ENCODE measurements at places on chromosomes 5 and 9.

- DNase-seq = no peak
Measured at GRCh38 chr9:120390637-120391190, 189.3 kb downstream of the CDK5RAP2 start.

GRCh38 chr5:92939428-92939827 is 641.6 kb downstream of the NR2F1-AS1 start:
- DNase-seq = no peak

GRCh38 chr9:134364391-134365114 is 38.3 kb downstream of the RXRA start:
- DNase-seq = no peak

DNA sequence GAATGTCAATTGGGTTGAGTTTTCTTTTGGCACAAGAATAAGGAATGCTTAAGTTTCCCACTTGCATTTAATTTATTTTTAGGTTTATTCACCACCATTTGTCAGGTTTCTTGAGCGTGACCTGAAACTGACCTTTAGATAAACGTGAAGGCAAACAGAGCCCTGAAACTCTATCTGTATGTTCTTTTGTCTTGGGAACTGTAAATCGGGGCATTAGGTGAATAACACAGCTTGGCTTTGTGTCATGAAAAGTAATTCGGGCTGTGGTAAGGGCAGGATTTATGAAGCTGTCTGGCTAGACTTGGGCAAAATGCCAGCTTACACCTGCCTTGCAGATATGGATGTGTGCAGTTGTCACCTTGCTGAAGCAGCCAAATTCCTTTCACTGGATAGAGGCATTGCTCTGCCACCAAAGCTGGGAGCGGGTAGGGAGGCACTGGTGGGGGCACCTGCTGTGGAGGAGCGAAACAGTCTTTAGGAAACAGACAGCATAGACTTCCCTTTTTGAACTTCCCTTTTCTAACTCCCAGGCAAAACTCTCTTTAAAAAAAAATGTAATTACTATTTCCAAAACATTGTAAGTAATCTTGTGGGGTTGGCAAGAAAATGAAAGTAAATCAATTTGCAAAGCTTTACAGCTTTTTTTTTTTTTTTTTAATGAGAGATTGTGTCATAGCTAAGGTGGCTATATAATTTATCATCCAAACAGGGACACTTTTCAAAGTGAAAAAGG is 545.2 kb downstream of the CSNK1G3 start:
- DNase-seq = peak; percentile 17

GRCh38 chr5:72402959-72403628 is 82.9 kb downstream of the PTCD2 start:
- DNase-seq = no peak

GRCh38 chr9:131478421-131478868 is 24.3 kb upstream of the POMT1 start:
- DNase-seq = peak; percentile 34

DNA sequence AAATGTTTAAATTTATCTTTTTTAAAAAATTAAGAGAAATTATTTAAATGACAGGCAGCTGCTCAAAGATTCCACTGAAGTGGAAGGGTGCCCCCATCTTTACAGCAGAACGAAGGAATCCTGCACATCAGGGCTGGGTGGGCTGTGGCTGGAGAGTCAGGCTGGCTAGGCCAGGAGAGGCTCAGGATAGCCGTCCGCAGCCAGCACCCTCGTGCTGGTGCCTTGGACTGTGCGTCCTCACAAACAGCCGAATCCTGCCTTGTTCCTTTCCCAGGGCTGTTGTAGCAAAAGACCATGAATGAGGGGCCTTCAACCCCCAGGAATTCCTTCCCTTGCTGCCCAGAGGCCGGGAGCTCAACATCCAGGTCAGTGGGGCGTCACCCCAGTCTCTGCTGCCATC is 64.6 kb upstream of the FCN1 start:
- no peak for DNase-seq

DNA sequence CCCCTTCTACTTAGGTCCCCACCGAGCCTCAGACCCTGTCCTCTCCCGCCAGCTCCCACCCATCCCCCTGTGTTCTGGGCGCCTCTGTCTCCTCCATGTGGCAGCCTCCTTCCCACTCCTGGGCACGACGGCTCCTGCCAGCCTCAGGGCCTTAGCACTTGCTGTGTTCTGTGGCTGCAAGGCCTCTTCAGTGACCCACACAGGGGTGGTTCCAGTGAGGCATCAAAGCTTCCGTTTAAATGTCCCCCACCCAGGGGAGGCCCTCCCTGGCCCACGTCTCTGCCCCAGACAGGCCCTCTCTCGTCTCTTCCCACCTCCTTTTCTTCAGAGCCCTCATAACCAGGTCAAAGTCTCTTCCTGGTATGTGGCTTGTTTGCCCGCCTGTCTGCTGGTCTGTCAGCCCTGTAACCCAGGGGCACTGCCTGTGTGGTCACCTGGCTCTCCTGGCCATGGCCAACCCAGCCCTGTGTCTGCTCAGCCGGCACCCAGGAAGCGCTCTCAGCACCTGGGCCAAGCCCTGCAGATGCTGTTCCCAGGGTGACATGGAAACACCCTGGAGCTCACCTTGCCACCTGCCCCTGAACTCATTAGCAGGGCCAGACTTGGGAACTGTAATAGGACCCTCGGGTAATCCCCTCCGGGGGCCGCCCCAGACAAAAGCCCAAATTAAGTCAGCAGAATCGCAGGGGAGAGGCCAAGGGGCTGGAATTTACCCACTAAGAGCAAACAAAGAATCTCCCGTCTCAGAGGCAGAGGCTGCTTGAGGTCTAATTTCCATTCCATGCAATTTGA is 33.7 kb downstream of the LHX3 start:
- no peak for DNase-seq

- no peak for DNase-seq
Measured at GRCh38 chr9:94922691-94923107, 196.2 kb downstream of the AOPEP start.

GRCh38 chr5:8209500-8209899 is 340.6 kb downstream of the MTRR start:
- no peak for DNase-seq

- DNase-seq = no peak
Measured at GRCh38 chr5:96008487-96008886, 46.8 kb upstream of the ELL2 start.

- no peak for DNase-seq
Measured at GRCh38 chr5:177601577-177602457, 1.9 kb downstream of the B4GALT7 start.

DNA sequence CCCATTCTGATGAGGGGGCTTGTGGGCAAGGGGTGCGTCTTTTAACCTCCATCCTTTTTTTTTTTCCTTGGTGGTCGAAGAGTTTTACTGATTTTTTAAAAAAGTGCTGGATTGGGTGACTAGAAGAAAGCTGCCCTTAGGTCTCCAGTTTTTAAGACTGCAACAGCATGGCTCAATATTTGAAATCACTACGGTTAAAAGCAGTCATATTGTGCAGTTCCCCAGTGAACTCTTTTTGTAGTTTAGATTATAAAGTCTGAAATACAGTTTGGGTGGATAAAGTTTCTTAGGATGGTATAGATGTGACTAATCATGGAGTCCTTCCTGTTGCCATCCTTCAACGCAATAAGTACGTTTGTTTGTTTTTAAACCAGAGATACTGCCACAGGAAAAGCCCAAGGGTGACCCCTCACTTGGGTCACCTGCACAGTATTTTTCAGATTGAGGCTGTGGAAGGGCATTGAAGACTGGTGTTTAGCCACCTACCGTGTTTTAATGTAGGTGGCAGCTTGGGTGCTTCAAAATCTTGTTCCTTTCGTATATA is 520 bp upstream of the DHFR start:
- DNase-seq = no peak

GRCh38 chr9:35603506-35603985 is 1.5 kb upstream of the TESK1 start:
- peak; percentile 50 for DNase-seq

GRCh38 chr9:89225587-89225986 is 47.0 kb upstream of the SHC3 start:
- DNase-seq = no peak

DNA sequence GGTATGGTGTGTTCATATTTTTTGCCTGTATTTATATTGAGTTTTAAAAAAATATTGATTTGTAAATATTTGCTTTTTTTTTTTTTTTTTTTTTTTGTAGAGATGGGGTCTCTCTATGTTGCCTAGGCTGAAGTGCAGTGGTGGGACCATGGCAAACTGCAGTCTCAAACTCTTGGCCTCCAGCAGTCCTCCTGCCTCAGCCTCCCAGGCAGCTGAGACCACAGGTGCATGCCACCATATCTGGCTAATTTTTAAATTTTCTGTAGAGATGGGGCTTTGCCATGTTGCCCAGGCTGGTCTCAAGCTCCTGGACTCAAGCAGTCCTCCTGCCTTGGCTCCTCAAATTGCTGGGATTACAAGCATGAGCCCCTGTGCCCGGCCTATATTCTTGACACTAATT is 78.3 kb downstream of the RASGRF2 start:
- no peak for DNase-seq

DNA sequence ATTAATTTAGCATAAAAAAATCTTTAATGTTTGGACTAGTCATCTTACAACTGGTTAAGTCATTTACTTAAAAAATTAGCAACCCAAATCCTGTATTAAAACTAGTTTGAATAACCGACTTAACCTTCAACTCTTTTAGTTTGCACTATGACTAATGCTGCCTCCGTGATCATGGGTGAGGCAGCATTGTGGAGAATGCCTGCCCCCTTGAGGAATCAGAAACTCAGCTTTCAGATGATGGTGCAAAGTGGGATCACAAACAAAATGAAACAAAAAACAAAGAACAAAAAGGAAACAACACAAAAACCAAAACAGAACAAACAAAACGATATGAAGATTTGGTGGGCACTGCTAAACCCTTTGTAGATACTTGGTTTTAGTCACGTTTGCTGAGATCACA is 127.0 kb upstream of the PALM2AKAP2 start:
- DNase-seq = peak; percentile 83

DNA sequence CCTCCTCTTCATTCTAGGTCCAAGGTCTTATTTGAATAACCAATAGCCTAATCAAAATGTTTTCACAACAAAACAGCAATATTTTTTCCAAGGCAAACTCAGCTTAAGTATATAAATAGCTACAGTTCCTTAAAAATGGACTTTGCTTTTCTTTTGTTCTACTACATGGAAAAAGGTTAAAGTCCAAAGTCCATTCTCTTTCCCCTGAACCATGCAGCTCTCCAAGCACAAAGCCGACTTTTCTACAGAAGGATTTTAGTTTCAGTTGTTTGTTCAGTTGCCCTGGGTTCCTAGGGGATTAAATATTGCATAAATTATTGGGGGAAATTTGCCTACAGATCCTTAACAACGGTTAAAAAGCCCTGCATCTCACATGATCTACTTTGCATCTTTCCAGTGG is 677.0 kb upstream of the KLF4 start:
- DNase-seq = no peak

- DNase-seq = no peak
Measured at GRCh38 chr9:113721856-113722255, 154.3 kb upstream of the ZNF618 start.

DNA sequence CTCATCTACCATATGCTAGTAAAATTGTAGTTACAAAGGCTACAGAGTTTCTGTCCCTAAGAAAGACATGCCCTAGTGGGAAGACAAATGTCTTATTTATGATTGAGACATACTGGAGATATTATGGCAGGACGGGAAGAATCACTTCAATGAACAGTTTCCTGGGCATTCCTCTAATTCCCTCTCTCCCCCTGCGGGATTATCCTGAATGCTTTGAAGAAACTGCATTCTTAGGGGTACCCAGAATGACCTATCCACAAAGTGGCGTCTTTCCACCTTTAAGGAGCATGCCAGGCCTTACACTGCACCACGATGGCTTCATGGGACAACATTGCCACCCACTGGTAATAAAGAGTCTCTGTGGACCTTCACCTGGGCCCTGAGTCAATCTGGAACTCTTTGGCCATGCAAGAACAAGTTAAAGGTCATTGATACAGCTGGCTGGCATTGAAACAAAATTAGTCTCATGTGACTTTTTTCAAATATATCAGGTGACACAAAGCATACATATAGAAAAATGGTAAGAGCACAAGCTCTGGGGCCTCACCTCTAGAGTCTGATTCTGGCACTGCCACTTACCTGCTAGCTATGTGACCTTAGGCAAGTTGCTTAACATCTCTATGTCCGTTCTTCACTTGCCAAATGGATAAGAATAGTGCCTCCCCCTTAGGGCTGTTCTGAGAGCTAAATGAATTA is 32.0 kb downstream of the ANKRD55 start:
- DNase-seq = peak; percentile 80

DNA sequence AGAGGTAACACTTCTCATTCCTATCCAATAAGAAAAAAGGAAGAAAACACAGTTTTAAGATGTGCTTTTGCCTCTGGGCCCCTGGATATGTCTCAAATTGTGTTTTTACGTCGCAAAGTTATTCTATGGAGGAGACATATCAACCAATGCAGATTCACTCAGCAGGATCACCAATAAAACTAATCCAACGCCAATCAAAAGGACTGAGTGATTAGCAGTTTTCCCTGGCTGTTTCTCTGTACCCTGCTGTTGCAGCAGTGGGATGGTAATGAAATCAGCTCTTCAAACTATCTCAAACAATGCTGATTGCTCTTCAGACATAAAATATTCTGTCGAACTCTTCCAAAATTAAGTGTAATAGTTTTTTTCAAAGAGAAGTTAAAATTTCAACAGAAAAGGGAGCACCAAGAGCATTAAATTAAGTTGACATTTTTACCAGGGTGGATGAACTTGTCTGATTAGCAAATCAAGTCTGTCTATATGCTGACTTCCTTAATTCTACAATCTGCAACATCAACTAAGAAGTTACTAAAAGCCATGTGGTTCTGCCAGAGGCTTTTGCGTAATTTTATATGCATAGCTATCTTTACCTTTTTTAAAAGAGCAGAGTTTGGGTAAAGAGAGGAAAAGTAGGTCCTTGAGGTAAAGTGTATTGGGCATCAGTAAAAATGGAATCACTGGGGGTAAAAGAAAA is 9.7 kb upstream of the HK3 start:
- no peak for DNase-seq

- no peak for DNase-seq
Measured at GRCh38 chr5:89721931-89722330, 687.6 kb downstream of the CETN3 start.

- DNase-seq = no peak
Measured at GRCh38 chr9:84937180-84937579, 267.7 kb downstream of the NTRK2 start.

GRCh38 chr5:64505769-64506566 is at the start of gene RGS7BP:
Gene RGS7BP (plus strand): TSS chr5:64506015. CDS start chr5:64506625, 610 bp downstream.
- DNase-seq = peak; percentile 13

GRCh38 chr9:73775757-73776156 is 624.1 kb downstream of the ANXA1 start:
- no peak for DNase-seq

DNA sequence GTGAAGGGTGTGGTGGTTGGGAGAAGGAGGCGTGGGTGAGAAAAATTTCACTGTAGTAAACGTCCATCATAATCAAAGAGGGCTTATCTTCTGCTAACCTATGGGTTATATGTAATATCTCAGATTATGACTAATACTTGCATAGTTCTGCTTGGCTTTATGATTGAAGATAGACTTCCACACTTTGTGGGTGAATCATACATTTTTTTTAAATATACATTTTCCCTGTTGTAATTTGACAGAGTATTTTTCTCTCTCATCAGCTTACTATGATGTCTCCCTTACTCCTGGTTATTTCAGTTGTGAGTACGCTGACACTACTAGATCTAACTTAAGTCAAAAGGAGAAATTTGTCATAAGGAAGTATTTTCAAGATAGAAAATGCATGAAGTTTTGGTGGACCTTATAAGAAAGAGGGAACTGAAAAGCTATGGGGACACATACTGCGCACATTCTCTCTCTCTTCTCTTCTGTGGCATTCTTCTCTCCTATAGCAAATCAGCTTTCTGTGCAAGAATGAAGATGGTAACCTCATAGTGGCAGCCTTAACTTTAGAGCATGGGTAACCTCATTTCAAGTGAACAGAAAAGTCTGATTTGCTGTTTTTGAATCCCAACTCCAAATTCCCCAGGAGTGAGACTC is 4.9 kb upstream of the JAK2 start:
- DNase-seq = no peak
